AG08396 (cell line): ENCODE measurements at places on chromosomes 5 and 9.

- no peak for DNase-seq
Observed at GRCh38 chr5:168447808-168448207, 38.5 kb upstream of the RARS1 start.

GRCh38 chr9:126126807-126127206 is 199.8 kb upstream of the MVB12B start:
- DNase-seq, result no peak

DNA sequence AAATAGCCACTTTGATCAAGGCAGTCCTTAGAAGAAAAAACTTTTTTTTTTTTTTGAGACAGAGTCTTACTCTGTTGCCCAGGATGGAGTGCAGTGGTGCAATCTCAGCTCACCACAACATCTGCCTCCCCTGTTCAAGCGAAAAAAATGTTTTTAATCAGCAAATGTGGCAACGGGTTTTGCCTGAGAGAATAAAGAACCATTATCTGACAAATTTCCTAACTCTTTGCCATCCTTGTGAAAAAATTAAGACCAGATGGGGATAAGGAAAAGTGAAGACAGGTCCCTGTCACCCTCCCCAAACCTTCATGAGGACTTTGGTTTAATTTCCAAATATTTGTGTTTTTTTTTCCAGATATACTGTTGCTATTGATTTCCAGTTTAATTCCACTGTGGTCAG is 107.3 kb upstream of the SPOCK1 start:
- no peak for DNase-seq

DNA sequence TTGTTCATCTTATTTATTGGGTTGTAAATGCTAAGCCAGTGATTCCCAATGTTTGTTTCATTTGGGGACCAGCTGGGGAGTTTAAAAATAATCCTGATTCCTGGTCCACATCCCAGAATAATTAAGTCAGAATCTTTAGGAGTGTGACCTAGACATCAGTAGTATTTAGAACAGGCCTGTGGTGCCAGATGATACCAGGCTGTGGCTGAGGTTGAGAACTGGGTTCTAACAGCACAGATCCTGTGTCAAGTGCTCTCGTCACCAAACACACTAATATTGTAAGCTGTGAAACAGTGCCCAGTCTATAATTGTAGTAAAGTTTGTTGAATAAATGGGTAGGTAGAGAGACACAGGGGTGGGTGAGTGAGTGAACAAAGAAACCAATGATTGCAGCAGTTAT is 172.1 kb upstream of the PPP1R2B start:
- DNase-seq, result no peak

GRCh38 chr5:172383191-172383802 is 71.0 kb downstream of the SH3PXD2B start:
- peak; percentile 24 for DNase-seq

- no peak for DNase-seq
Observed at GRCh38 chr5:126794157-126794828, 17.4 kb downstream of the LMNB1 start.

- no peak for DNase-seq
Observed at GRCh38 chr9:30944225-30944569, 1440.2 kb upstream of the ACO1 start.

GRCh38 chr5:528629-529511 is 4.6 kb upstream of the SLC9A3 start:
- no peak for DNase-seq

- DNase-seq, result no peak
Observed at GRCh38 chr9:69012696-69013381, 1.1 kb downstream of the PRKACG start.

DNA sequence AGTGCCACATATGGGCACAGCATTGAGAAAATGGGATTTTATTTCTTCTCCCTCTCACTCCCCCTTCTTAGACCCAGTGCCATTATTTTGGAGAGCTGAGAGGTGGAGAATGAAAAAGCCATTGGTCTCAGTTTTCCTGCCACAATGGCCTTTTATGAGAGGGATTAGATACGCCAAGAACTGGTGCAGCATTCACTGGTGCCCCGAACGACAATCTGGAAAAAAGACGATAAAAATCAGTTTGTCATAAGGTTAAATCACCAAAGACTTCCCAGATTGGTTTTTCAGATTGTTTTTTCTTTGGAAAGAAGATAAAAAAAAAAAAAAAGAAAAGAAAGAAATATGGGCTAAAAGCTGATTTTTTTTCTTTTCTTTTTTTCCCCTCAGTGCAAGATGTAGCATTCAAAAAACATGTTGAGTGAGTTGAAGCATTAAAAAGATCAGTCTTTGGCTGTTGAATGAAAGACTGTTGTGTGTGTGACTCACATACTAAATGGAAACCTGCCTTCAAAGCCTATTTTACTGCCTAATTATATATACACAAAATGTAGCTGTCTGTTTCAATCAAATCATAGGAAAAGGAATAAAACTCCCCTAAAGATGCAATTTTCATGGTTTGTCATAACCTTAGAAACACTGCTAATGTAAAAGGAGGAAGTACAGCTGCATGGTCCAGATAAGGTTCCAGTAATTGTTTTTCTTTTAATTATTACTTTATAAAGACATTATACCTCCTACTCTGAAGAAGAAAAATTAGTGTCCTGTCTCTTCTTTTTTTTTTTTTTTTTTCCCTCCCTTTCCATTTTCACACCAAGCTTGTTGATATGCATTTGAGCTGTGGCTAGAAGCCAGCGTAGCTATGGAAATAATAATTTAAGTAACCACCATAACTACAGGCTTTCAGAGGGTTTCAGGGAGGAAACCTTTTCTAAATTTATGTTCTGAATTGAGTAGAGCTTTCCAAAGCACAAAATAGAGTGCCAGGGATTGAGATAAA is 27.2 kb upstream of the ZNF608 start:
- DNase-seq, result no peak

DNA sequence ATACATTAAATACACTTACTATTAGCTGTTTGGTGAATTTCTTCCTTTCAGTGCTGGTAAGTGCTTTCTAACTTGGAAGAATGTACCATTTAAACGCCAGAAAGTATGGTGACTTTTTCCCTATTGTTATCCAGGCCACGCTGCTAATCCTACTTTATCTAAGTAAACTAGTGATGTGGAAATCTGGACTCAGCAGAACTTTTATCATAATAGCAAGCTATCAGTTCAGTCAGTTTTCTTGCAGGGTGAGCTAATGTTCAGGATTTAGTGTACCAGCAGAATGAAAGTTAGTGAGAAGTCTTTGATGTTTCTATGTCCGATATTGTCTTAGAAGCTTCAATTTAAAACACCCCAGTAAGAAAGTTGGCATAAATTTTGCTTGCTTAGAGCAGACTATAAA is 72.2 kb downstream of the HSD17B4 start:
- no peak for DNase-seq

GRCh38 chr5:2334719-2335118 is 416.8 kb downstream of the IRX2 start:
- no peak for DNase-seq

DNA sequence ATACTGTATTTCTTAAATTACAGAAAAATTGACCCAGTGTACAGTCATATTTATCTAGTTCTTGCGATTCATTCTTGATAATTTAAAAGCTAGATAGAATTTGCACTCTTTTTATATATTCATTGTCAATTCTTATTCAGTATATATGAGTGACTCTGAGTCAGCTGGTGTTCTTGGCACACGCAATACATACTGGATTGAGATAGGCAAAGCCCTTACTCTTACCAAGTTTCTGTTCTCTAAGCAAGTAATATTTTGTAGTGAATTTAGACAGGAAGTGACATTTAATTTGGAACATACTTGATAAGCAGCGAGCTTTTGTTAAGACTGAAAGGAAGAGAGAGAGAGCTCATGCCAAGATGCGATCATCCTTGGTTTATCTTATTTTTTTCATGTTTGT is 57.7 kb downstream of the GPBP1 start:
- no peak for DNase-seq

DNA sequence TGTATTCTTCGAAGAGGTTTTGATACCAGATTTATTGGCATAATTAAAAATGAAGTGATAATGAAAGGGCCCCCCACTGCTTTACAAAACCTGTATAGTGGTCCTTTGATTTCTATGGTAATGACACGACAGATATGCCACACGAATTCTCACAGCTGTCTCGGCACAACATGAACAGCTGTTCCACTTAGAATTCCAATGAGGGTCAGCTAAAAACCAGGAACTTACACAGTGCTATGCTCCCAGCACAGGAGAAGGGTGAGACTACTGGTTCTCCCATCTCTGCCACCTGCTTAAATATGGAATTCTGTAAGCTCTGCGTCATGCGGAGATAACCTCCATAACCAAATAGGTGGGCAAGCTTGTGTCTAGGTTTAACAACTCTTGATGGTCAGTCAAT is 183.0 kb upstream of the EFNA5 start:
- DNase-seq, result no peak

- DNase-seq, result no peak
Observed at GRCh38 chr5:158419186-158419585, 560.2 kb upstream of the CLINT1 start.

DNA sequence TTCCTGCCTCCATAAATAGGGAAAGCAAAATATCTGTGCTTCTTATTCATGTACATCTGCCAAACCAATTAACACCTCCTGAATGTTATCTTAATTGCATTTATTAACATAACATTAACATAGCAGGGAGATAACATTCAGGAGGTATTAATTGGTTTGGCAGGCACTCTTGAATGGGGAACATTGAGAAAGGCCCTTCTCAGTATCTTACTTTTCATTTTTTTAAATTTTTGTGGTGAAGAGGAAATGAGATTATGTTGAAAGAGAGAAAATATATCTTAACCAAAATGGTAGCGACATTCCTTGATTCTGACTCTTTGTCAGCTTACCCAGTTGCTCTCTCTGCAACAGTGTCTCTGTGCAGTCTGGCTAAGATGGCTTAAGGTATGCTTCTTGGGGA is 100.4 kb upstream of the TLE1 start:
- DNase-seq, result no peak

GRCh38 chr5:141050622-141051520 is at the start of gene PCDHB1:
PCDHB1 (plus strand) TSS chr5:141051374; CDS start chr5:141051471, 97 bp downstream.
- DNase-seq, result no peak

- DNase-seq, result no peak
Observed at GRCh38 chr9:90188656-90189055, 454.0 kb downstream of the DIRAS2 start.

DNA sequence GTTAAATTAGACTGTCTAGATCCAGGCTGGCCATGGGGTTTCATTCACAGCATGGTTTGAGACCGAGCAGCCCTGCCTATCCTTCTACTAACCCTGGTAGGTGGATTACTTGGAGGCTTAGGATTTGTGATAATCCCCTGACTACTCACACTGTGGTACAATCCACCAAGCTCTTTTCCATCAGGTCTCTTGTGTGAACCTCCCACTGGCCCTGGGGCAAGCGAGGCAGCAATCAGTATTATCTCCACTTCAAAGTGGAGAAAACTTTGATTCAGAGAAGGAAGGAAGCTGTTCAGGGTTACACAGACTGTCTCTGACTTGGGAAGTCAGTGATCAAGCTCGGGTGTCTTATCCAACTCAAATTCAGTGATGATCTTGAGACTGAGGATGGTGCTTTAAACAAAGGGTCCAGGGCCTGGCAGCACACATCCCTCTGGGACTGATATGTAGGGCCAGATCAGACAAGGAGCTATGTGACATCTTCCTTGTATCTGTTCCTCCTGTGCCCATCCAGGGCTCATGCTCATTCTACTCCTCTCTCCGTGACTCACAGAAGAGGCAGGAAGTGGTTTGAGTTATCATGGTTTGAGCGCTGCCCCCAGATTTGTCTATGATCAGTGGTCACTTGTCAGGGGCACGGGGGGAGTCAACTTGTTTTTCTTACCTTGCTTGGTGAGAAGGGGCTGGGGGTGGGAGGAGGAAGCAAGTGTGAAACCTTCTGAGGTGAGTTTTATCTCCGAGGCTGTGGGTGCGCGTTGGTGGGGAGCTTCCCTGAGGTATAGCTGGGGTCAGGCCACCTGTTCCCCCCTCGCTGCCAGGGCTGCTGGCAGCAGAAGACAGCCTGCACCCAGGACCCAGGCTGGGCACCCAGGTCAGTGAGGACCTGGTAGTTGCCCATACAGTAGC is 48.6 kb downstream of the RGS3 start:
- peak; percentile 32 for DNase-seq

DNA sequence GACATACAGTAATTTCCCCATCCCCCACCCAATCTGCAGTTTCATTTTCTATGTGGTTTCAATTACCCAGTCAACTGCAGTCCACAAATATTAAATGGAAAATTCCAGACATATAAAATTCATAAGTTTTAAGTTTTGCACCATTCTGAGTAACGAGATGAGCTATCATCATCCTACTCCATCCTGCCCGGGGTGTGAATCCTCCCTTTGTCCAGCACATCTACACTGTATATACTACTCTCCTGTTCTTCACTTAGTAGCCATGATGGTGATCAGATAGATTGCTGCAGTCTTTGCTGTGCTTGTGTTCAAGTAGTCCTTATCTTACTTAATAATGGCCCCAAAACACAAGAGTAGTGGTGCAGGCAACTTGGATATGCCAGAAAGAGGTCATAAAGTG is 11.3 kb downstream of the OXCT1 start:
- DNase-seq, result no peak

DNA sequence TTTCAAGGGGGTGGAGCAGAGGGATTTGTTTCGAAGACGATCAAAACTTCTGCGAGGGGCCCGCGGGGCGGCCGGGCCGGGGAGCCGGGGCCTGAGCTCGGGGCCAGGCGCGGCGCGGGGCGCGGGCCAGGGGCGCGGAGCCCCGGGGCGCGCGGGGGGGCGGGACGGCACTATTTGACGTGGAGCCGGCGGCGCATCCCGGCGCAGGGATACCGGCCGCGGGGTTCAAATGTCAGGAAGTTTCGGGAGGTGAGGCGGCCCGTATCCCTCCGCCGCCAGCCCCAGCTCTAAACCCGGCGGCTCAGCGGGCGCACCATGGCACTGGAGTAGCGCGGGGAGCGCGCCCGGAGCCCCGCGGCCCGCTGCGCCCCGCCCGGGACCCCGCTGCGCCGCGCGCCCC is at the start of gene LMX1B:
LMX1B (plus strand) TSS at position 278 of the 400 bp plus-strand sequence. CDS start 522 bp downstream, outside the sequence.
- DNase-seq, result no peak

DNA sequence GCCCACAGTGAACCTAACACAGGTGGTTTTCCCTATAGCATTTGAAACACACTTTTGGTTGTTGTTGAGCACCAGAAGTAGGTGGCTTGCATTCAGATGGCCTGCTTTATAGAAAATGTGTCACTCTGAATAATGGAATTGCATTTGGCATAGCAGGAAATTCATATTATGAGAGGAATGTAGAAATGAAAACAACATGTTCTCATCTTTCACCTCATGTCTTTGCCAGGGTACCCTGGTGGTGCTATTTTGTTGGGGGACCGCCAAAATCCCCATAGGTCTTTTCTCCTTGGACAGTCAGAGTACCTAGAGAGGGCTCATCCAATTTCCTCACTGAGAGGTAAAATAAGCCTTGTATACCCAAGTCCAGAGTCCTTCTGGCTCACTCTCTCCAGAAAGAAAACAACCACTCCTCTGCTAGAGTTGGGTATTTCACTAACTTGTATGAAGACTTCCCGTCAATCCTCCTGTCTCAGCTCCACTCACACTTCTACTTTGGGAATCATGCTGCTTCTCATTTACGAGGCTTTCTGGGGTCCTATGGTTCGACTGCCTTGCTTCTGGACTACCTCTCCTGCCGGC is 67.4 kb downstream of the MRPS27 start:
- no peak for DNase-seq
